ENCODE measurements at places on chromosomes 3 and 15.

- DNase-seq = no peak
Measured at GRCh38 chr3:34837848-34838741, 801.2 kb upstream of the ARPP21 start.

DNA sequence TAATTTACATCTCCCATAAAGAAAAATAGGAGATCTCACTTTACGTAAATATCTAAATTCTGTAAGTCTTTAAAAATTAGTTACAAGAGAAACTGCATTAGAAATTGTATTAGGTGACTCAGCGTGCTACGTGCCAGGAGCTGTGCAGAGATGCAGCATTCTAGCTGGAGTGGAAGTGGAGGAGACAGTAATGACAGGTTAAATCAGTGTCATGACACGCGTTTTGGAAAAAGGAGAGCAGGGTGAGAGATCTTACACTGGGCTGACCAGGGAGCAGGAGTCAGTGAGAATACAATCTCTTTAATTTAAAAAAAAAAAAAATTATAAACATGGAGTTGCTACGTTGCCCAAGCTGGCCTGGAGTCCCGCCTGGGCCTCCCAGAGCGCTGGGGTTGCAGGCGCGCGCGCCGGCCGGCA lies 635 bp downstream of the TUBGCP5 start:
- DNase-seq = no peak

DNA sequence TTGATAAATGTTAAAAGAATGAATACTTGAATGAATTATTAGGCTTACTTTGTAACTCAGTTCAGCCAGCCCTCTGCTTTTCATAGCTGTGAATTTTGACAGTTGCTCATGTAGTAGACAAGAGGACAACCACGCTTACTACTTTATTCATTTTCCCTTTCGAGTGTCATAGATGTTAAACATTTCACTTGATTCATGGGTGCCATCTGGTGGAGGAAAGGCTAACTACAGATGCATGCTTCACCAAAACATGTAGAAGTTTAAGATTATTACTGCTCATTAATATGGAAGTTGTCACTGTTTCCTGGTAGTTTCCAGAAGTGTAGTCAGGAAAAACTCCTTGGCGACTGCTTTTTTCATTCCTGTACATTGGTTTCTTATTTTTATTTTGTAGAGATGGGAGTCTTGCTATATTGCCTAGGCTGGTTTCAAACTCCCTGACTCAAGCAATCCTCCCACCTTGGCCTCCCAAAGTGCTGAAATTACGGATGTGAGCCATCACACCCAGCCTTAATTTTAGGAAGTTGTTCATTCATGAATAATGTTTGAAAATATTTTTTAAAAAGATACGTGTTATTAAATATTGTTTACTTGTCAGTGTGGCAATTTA lies 163.2 kb downstream of the B3GALNT1 start:
- DNase-seq = peak; percentile 5

- DNase-seq = no peak
Measured at GRCh38 chr15:31585240-31585639, 258.6 kb downstream of the KLF13 start.

- no peak for DNase-seq
Measured at GRCh38 chr15:70516408-70517193, 246.8 kb downstream of the UACA start.

Measured in GM12892 (cell line).